ENCODE measurements at places on chromosomes 4 and X.

- no peaks in the 10 kb centered on the region for H3K36me3 ChIP-seq
- H3K27ac ChIP-seq: no peak overlapping the region
- no peak overlapping the region for H3K4me3 ChIP-seq
- no peaks in the 10 kb centered on the region for H3K27me3 ChIP-seq
Measured at GRCh38 chrX:73831500-73831899, 268.5 kb downstream of the CHIC1 start.

- peaks cover 15% of the 10 kb centered on the region for H3K4me1 ChIP-seq
- H3K36me3 ChIP-seq: peaks cover 16% of the 10 kb centered on the region
- DNase-seq: no peak
- no peak overlapping the region for H3K27ac ChIP-seq
Measured at GRCh38 chrX:18949944-18950301, 34.0 kb downstream of the PHKA2 start.

GRCh38 chr4:142832022-142832421, 14.1 kb downstream of the INPP4B start:
- DNase-seq: no peak
- no peaks in the 10 kb centered on the region for H3K4me1 ChIP-seq
- peaks cover 5% of the 10 kb centered on the region for H3K27me3 ChIP-seq
- H3K36me3 ChIP-seq: no peaks in the 10 kb centered on the region
- no peak overlapping the region for H3K27ac ChIP-seq

GRCh38 chrX:137425986-137426385, 139.9 kb upstream of the ZIC3 start:
- peaks cover 8% of the 10 kb centered on the region for H3K4me1 ChIP-seq
- H3K4me3 ChIP-seq: no peak overlapping the region
- no peak overlapping the region for H3K27ac ChIP-seq
- H3K36me3 ChIP-seq: no peaks in the 10 kb centered on the region
- peaks cover 82% of the 10 kb centered on the region for H3K27me3 ChIP-seq
- DNase-seq: no peak

- H3K4me1 ChIP-seq: no peaks in the 10 kb centered on the region
- DNase-seq: no peak
- no peaks in the 10 kb centered on the region for H3K27me3 ChIP-seq
- no peaks in the 10 kb centered on the region for H3K36me3 ChIP-seq
- no peak overlapping the region for H3K4me3 ChIP-seq
- no peak overlapping the region for H3K27ac ChIP-seq
Measured at GRCh38 chrX:120736989-120737388, 107.1 kb upstream of the C1GALT1C1 start.

DNA sequence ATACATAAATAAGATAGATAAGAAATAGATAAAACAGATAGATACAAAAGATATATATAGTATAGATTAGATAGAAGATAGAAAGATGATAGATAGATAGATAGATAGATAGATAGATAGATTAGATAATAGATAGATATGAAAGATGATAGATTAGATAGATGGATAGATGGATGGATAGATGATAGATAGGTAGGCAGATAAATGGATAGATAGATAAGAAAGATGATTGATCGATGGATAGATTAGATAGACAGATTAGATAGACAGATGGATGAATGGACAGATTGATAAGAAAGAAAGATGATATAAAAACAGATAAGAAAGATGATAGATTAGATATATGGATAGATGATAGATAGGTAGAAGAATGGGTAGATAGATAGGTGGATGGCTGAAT, 90.3 kb downstream of the SMIM20 start:
- H3K27ac ChIP-seq: no peak overlapping the region
- no peak overlapping the region for H3K4me3 ChIP-seq
- H3K36me3 ChIP-seq: no peaks in the 10 kb centered on the region
- no peak for DNase-seq

GRCh38 chrX:108582151-108582550, 142.5 kb downstream of the COL4A5 start:
- no peaks in the 10 kb centered on the region for H3K27me3 ChIP-seq
- H3K4me1 ChIP-seq: no peaks in the 10 kb centered on the region
- no peak overlapping the region for H3K4me3 ChIP-seq

- no peaks in the 10 kb centered on the region for H3K36me3 ChIP-seq
- H3K4me3 ChIP-seq: no peak overlapping the region
- peak; percentile 60 for DNase-seq
- H3K4me1 ChIP-seq: peaks cover 19% of the 10 kb centered on the region
- peaks cover 6% of the 10 kb centered on the region for H3K27me3 ChIP-seq
Measured at GRCh38 chr4:105140684-105141490, 5.8 kb upstream of the TET2 start.

- H3K27ac ChIP-seq: no peak overlapping the region
- H3K4me1 ChIP-seq: no peaks in the 10 kb centered on the region
- H3K36me3 ChIP-seq: no peaks in the 10 kb centered on the region
- no peak overlapping the region for H3K4me3 ChIP-seq
- DNase-seq: no peak
Measured at GRCh38 chr4:89753601-89754066, 83.3 kb downstream of the SNCA start.

DNA sequence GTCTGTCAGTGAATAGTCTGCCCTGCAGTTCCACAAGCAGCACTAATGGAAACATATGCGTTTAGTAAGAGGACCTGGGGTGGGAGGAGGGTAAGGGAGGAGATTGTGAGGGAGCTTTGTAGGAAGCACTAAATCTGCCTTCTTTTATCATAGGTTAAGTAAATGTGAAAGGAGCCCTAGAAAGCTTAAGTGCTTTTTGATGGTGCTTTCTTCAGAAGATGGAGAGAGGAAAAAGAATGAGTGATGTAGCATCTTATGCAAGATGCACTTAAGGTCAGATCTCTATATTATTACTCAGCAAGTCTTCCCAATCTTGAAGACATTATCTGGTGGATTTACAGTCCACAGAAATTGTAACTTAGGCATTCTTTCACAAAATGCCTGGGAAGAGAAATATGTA, 322.7 kb downstream of the PDHA2 start:
- no peak for DNase-seq
- H3K4me3 ChIP-seq: no peak overlapping the region
- no peaks in the 10 kb centered on the region for H3K27me3 ChIP-seq
- H3K27ac ChIP-seq: no peak overlapping the region
- no peaks in the 10 kb centered on the region for H3K36me3 ChIP-seq
- no peaks in the 10 kb centered on the region for H3K4me1 ChIP-seq
